ENCODE measurements at places on chromosomes 5 and 9.

DNA sequence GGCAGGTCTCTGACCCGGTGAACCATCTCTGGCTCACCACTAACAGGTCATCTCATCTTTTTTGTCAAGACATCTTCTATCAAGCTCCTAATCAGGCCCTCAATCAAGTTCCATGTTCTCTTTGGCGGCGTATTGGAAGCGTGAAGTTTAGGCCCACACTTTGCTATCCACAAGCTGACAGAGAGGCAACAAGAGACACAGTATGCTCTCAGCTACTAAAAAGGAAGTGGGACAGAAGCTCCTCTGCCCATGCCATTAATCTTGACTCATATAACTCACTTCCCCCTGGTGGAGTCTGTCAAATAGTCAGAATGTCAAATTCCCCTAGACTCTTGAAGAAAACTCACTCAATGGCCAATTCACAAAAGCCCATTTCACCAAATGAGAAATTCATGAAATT, 77.6 kb upstream of the TMC1 start:
- DNase-seq: no peak

GRCh38 chr5:155522540-155522939, 509.0 kb downstream of the KIF4B start:
- no peak for DNase-seq

GRCh38 chr9:20997503-20998076, 33.9 kb downstream of the HACD4 start:
- no peak for DNase-seq

GRCh38 chr5:126695091-126695490, 81.8 kb upstream of the LMNB1 start:
- no peak for DNase-seq

DNA sequence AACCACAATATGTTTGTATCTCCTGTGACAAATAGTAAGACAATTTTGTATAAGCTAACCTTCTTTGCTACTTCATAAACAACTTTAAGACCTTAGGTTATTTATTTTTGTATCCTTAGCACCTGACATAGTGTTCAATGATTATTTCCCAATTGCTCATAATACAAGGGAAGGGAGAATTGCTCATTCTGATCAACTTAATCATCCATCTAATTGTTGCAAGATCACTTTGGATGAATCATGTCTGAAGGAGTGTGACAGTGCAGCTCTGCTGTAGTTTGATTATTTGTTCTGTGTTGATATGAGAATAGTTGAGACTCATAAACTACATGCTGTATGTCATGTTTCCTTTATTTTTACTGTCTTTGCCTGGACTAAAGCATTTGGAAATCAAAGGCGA, 721.3 kb upstream of the SEMA6A start:
- no peak for DNase-seq

- no peak for DNase-seq
Observed at GRCh38 chr5:142186857-142187594, 78.4 kb downstream of the NDFIP1 start.

GRCh38 chr5:7376871-7377270, 19.1 kb upstream of the ADCY2 start:
- no peak for DNase-seq

DNA sequence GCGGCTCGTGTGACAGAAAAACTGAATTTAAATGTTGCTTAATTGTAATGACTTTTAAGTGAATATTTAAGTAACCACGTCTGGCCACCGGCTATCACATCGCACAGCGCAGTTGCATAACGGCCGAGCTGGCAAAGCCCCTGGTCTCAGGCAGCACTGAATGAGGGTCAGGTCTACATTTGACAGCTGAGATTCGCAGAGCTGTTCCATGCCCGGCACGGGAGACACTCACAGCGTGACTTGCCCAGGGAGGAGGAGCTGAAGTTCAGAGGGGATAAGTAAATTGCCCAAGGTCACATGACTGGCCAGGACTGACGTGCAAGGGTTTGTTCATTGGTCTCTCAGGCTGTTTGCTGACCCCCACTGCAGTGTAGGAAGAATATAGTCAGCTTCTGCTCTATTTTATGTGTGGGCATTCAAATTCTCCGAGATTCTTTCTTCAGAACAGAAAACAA, 17.4 kb upstream of the COL5A1 start:
- no peak for DNase-seq

DNA sequence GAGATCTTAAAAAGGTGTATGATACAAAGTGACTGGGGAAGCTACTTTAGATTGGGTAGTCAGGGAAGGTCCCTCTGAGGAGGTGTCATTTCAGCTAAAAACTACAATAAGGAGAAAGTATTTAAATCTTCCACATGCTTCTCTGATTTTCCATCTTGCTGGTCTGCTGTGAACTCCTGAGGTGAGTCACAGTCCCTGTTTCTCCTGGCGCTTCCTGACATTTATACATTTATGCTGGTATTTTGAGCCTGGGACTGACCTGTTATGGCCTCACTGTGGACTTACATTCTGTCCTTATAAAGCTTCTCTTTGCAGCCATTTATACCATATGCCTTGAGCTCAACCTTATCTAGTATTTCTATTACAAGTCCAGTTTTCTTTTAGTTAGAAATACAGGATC, 95.1 kb downstream of the MED27 start:
- DNase-seq: no peak

GRCh38 chr5:115575167-115576070, 26.9 kb downstream of the TICAM2 start:
- no peak for DNase-seq

GRCh38 chr9:19976226-19976625, 187.4 kb upstream of the SLC24A2 start:
- DNase-seq: peak; percentile 37

GRCh38 chr5:7745882-7746610, 104.9 kb downstream of the CFAP90 start:
- peak; percentile 32 for DNase-seq

GRCh38 chr5:16547200-16547842, 69.5 kb downstream of the RETREG1 start:
- no peak for DNase-seq

DNA sequence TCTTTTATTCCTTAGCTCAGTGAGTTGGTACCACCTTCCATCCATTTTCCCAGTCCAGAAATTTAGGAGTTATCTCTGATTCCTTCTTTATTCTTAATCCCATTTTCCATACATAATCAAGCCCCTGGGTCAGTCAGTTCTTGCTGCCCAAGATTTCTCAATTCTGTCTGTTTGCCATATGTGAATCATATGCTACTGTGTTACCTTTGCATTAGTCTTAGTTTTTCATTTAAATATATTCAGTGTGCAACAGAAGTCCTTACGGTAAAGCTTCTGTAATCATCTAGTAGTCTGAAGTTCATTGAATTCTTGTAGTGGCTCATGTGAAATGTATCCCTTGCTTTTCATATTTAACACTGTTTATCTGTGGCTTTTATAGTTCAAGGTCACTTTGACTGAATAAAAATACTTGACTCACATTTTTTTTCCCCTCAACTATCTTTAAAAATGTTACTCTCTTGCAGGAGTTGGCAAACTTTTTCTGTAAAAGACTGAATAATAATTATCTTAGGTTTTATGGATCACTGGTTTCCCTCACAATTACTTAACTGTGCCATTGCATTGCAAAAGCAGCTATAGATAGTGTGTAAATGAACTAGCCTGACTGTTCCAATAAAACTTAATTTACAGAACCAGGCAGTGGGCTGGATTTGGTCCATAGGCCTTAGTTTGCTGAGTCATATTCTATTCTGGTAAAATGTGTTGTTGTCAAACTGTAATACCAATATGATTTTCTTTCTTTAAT, 6.9 kb downstream of the KIAA1958 start:
- no peak for DNase-seq

Data from stimulated activated CD4-positive, alpha-beta T cell treated with anti-CD3 and anti-CD28 coated beads, Interleukin-4, amount 100 ng/mL, for 1 hour (primary cell).